Stimulated activated naive CD8-positive, alpha-beta T cell treated with anti-CD3 and anti-CD28 coated beads, Interleukin-15, Interleukin-2, amounts not matched to agents 100 U/mL and 50 U/mL, for 24 hours (primary cell): ENCODE measurements at places on chromosomes 11 and 22.

- no peak for DNase-seq
Observed at GRCh38 chr11:70353900-70354568, 44.3 kb upstream of the CTTN start.

DNA sequence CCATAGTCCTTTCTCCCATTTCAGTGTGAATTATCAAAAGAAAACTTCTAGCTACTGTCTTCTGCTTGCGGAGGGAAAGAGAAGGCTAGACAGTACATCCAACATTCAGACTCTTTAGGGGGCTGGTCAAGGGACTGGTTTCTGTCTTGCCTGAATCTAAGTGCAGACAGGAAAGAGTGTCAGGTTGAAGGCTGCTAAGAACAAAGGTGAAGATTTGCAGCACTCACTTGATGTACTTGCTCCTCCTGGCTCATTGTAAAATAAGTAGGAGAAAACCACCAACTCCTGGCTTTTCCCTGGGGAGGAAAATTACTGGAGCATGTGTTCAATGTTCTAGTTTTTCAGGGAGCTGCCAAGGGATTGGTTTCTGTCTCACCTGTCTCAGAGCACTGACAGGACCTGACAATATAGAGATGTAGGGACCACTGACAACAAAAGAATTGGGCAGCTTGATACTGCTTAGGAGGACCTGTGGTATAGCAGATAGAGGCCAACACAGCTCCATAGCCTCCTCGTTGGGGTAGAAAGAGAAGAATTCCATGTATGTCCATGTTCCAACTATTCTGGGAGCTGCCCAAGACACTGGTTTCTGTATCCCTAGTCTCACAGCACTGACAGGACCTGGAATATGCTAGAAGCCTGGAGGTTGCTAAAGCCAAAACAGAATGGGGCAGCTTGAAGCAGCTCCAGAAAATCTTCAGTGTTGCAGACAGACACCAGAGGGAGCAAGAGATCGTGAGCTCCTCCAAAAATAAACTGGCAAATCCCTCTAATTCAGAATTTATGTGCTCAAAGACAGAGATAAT lies 39.7 kb upstream of the MMP12 start:
- DNase-seq: no peak

DNA sequence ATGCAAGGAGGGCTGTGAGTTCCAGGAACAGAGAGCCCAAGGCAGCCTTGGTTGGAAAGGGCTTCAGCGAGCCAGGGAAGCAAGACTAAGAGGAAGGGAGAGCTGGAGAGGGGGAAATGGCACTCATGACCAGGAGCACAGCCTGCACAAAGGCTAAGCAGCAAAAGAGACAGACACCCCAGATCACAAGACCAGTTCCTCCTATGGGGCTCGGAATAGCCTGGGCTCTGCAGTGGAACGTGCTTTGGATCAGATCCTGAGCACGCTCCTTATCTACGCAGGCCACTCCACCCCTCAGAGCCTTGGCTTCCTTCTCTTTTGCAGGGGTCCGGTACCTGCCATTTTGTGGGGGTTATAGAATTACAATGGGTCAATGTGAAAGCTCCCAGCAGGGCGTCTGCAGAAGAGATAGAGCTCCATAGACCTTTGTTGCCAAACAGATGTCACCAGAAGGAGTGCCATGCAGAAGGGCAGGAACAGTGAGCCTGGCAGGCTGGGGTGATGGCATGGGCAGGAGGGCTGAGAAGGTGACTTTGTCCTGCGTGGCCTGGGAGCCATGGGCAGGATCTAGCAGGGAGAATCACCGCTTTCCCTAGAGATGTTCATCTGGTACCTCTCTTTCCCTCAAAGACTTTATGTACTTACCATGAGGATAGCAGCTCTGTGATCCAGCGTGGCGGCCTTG lies 33.8 kb downstream of the ZC3H7B start:
- DNase-seq: no peak

DNA sequence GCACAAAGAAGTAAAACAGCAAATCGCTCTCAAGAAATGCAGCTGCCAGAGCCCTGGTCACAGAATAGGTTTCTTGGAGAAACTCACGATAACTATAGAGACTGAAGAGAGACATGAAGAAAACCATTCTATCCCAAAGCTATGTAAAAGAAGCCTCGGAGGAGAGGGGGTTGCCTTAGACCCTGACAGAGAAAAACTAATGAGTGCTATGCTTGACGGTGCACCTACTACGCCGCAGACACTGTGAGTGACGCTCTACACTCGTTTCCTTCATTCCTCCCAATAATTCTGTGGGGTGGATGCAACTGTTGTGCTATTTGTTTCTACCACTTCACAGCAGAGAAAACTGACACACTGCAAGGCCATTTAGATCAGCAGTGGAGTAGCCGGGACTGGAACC lies 121.8 kb downstream of the ETS1 start:
- DNase-seq: no peak

DNA sequence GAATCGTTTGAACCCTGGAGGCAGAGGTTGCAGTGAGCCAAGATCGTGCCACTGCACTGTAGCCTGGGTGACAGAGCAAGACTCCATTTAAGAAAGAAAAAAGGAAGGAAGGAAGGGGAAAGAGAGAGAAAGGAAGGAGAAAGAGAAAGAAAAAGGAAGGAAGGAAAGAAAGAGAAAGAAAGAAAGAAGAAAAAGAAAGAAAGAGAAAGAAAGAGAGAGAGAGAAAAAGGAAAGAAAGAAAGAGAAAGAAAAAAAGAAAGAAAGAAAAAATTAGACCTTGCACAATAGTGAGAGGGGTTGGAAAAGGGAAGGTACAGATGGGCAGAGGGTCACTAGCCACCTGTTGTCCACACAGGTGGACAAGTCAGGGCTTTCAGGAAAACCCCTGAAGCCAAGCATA lies 57.6 kb upstream of the RTL6 start:
- no peak for DNase-seq

DNA sequence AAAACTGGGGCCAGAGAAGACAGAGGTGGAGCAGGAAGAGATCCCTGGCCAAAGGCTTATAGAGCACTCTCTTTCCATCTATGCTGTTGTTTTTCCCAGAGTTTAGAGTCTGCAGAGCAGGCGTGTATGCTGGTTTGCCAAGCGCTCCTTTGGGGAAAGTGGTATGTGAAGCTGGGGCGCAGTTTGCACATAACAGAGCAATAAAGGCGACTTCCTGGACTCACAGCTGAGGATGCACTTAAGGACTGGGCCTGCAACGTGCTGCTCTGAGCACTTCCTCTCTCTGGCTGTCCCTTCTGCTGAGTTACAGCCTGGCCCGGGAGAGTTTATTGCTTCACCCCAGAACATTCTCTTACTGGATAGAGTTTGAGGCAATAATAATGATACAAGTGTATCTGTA lies 41.7 kb downstream of the THAP12 start:
- no peak for DNase-seq

- DNase-seq: no peak
Observed at GRCh38 chr11:119484741-119485605, 62.0 kb upstream of the THY1 start.

GRCh38 chr11:73280626-73281025 lies 8.5 kb downstream of the P2RY6 start:
- DNase-seq: no peak

DNA sequence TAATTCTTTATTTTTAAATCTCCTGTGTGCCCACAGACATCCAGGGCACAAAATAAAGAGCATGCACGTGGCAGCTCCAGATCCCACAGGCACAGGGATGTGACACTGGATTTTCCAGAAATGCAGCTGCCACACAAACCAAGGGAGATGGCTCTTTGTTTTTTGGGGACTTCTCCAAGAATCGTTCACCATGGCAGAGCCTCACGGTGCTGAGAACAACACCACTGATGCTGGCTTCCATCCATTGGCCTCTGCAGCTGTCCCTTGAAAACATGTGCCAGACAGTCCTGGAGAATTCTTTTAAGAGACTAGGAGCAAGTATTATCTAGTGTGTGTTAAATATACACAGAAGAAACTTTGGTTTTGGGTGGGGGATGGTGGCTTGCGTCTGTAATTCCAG lies 108.4 kb upstream of the SLC22A12 start:
- no peak for DNase-seq

DNA sequence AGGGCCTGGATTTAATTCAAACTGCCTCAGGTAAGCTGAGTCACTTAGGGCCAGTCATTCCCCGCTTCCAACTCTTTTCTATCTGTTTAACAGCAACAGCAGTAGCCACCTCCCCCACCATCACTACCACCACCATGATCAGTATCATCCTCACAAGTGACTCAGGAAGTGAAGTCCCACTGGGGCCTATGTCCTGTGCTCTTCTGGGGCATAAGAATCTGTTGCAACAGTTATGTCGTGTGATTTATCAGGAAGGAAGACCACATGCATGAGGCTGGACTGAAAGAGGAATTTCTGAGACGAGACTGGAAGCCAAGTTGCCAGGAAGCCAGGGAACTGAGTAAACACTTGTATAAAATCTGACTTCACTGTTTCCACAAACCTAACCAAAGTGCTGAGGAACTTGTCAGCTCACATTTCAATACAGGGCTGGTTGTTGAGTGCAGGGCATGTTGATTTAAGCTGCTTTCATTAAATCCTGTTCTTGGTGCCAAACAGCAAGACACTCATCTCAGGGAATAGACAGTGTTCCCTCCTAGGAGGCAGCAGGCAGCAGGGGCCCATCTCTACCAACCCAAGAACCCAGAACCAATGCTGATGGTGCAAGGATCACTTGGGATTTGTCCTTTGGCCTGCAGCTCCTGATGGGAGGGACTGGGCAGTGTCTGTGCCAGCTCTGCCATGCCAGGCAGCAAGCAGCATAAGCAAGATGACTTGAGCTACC lies 226.7 kb upstream of the NARS2 start:
- DNase-seq: no peak

GRCh38 chr11:102318469-102318868 lies 1.2 kb downstream of the BIRC3 start:
- DNase-seq: peak; percentile 65

GRCh38 chr11:78227921-78228320 lies 39.2 kb downstream of the USP35 start:
- DNase-seq: no peak

DNA sequence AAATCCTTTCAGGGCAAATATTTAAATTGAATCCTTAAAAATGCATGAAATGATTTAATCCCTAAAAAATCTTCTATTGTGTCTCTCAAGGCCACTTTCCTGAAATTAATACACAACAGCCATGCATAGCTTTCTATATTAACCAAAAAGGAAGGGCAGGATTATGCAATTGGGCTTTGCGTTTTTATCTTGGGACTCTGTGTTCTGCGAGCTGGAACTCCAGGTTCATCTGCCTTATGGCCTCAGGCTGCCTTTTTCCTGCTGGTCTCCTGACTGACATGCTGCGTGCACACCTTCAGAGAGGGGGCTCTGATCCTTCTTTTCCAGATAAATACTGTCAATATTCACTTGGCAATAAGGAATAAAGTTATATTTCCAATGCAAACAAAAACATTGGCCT lies 141.7 kb upstream of the GRIA4 start:
- DNase-seq: no peak

DNA sequence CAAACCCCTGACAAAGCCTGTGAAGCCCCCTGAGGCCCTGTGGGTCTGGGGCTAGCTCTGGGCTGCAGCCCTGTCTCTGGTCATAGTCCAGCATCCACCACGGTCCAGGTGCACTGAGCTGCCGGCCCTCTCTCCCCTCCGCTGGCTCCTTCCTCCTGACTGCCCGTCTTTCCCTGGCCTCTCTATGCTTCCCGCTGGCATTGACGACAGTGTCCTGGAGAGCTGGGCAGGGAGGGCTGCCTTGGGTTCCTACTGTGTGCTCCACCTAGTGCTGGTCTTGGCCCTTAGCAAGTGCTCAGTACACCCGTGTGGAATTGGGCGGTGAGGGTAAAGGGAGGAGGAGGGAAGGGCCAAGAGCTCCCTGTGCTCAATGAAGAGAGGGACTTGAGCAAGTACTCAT lies 868 bp upstream of the MYEOV start:
- no peak for DNase-seq

DNA sequence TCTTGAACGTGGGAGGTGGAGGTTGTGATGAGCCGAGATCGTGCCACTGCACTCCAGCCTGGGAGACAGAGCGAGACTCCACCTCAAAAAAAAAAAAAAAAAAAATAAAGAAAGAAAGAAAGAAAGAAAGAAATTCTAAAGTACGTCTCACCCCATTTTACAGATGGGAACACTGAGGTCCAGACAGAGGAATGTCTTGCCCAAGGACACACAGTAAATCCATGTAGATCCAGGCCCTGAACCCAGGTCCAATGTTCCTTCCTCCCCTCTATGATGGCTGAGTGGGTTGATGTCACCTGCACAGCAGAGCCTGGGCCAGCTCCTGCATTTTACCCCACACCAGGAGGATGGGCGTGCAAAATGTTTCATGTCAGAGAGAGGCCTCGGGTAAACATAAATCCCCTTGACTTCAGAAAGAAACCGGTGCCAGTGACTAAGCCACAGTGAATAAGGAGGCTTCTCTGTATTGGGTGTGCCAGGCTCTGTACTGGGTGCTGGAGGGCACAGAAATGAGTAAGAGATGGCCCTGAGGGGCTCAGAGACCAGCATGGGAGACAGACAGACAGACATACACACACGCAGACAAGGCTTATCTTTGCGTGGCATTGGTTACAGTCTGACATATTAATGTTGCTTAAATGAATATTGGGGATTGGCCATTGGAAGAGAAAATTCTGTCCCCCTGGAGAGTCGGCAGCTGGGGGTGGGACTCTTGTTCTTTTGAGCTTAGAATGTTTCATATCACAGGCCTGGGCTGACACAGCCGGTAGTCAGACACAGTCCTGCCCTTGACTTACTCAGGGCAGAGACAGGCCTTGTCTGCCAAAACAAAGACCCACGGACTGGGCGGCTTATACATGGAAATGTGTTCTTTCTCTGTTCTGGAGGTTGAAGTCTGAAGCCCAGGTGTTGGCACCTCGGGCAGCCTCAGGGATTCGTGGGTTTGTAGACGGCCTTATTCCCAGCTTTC lies 105.4 kb downstream of the MIAT start:
- DNase-seq: no peak

DNA sequence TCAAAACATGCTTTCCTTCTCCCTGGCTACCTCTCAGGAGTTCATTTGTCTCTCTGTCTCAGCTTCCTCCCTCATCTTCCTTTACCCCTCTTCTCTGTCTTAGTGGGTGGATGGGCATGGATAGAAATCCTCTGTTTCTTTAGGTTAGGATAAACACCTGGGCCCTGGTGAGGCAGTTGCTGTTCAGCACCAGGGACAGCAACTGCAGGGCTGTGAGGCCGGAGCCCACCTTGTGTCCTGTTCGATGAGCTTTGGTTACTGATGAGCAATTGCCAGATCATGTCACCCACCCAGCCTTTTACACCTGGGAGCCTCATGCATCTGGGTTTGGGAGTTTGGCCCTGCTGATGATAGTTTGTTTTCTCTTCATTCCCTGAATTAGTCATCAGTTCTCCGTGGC lies 6.1 kb upstream of the CRYBB3 start:
- no peak for DNase-seq

GRCh38 chr22:26927821-26928220 lies 270.4 kb downstream of the MIAT start:
- no peak for DNase-seq

- no peak for DNase-seq
Observed at GRCh38 chr11:995044-995751, 41.3 kb downstream of the MUC6 start.

GRCh38 chr11:106063009-106063408 lies 14.1 kb downstream of the KBTBD3 start:
- DNase-seq: no peak

- DNase-seq: no peak
Observed at GRCh38 chr22:44130076-44130711, 50.5 kb upstream of the PARVG start.
